Activated naive CD4-positive, alpha-beta T cell treated with anti-CD3 and anti-CD28 coated beads, Interleukin-2, amount 50 U/mL, for 72 hours (primary cell): ENCODE measurements at places on chromosomes 7 and 10. TPM values are rescaled to one million over a fixed set of nuclear protein-coding genes. Genes with fewer than 3 reads are reported as not detected.

The FXYD4 gene
- not detected for total RNA-seq

The PLPP4 gene
- not detected for total RNA-seq

The TUBB8 gene
- total RNA-seq: 0.32 TPM

The HOXA9 gene
- not detected for total RNA-seq

The PNLIPRP2 gene
- not detected for total RNA-seq

The SPDYE2 gene
- not detected for total RNA-seq

The PPP1R3C gene
- 0.09 TPM for total RNA-seq
